ENCODE measurements at places on chromosomes 16 and 17.

DNA sequence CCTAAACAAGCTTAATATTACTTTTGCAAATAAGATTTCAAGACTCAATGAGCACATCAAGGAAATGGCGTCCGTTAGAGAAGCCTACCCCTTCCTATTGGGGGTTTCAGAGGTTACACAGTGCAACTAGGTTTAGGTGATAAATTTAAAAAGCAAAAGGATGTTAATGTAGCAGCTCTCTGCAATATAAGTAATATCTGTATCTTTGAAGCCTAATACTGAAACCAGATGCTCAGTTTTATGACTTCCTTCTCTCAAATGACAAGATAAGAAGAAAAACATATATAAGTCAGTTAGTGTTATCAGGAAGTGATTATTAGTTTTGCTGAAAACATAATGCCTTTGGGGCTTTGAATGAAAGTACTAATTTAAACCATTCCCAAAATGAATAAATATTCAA is 54.3 kb upstream of the MED13 start:
- no peak for DNase-seq

DNA sequence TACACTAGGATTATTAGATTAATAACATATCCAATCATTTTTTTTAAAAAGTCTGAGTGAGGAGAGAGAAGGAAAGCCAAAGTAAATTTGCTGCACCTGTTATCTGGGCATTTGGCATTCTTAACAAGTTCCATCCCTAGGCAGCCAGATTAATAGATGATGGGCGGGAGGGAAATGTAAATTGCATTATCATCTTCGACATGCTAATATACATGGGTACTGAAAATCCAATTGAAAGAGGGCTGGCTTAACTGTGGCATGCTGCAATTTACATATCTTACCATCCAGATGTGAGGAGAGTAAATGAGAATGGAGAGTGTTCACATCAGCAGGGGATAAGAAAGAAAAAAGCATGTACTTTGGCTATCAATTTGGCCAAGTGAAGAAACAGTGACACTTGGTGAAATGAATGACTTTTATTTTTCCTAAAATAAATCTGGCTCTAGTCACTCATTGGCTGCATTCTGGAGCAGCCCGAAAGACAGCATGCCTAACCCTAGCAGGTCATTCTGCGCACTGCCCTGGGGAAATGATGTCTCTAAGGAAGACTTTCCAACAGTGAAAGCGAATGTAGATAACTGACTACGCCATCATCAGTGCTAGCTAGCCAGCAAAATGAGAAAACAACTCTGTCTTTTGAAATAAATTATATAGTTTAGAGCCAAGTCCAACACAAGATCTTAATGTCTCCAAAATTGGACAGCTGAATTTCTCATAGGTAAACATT is 57.9 kb downstream of the HYDIN start:
- no peak for DNase-seq

DNA sequence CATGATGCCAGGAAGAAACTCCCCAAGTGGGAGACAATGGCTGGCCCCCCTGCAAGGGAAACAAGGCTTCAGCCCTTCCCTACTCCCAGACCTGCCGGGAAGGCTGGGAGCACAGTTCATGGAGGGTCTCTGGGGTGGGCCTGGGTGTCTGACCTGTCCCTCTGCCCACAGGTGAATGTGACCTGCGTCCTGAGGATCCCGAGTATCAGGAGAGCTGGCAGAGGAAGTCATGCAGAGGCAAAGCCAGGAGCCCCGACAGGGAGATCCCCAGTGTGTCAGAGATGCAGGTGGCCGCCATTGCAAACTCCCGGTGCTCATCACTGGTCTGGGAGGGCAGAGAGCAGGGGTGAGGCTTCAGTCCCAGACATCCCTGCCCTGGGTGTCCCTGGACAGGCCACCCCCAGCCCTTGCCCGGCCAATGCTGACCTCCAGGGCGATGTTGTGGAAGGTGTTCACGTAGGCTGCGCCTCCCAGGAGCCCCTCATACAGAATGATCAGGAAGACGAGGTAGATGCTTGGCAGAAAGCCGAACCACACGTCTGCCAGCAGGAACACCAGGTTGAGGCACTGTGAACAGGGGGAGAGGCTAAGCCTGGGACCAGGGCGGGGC is 5.3 kb upstream of the NPIPB7 start:
- no peak for DNase-seq

GRCh38 chr16:21646721-21647561 is 5.5 kb downstream of the IGSF6 start:
- DNase-seq, result peak; percentile 16

- no peak for DNase-seq
Observed at GRCh38 chr17:66527335-66527734, 224.9 kb downstream of the PRKCA start.

- no peak for DNase-seq
Observed at GRCh38 chr17:56912105-56912999, 1.5 kb downstream of the TRIM25 start.

- no peak for DNase-seq
Observed at GRCh38 chr17:49191409-49191916, 18.9 kb downstream of the GNGT2 start.

GRCh38 chr17:76840884-76841775 is 27.1 kb upstream of the MGAT5B start:
- DNase-seq, result no peak

- no peak for DNase-seq
Observed at GRCh38 chr17:1504866-1505265, 11.5 kb downstream of the INPP5K start.

- peak; percentile 50 for DNase-seq
Observed at GRCh38 chr16:87713451-87714229, 52.1 kb downstream of the KLHDC4 start.

- DNase-seq, result no peak
Observed at GRCh38 chr16:23158114-23158513, 8.9 kb upstream of the USP31 start.

- peak; percentile 82 for DNase-seq
Observed at GRCh38 chr17:59155439-59156177, at the start of gene PRR11. PRR11 (plus strand) TSS chr17:59155746; CDS start chr17:59169753, 14,007 bp downstream.

DNA sequence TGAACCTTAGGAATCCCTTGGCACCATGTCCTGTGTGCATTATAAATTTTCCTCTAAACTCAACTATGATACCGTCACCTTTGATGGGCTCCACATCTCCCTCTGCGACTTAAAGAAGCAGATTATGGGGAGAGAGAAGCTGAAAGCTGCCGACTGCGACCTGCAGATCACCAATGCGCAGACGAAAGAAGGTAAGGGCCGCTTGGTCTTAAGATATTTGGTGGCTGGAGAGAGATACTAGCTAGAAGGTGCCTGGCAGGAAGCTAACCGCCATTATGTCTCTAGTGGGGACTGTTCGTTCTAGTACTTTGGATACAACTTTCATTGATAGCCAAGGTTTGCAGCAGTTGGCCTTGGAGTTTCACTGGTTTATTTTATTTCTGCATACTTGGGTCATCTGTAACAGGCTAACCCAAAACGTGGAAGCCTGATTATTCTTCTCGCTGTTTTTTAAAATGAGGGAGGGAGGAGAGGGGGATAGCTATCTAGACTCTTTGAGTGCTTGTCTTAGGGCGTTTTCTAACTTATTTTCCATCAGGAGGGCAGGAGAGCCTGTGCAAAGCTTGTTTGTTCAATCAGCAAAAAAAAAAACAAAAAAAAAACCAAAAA is 1.3 kb downstream of the RBBP6 start:
- no peak for DNase-seq

- no peak for DNase-seq
Observed at GRCh38 chr17:39376434-39376833, 25.0 kb downstream of the FBXL20 start.

DNA sequence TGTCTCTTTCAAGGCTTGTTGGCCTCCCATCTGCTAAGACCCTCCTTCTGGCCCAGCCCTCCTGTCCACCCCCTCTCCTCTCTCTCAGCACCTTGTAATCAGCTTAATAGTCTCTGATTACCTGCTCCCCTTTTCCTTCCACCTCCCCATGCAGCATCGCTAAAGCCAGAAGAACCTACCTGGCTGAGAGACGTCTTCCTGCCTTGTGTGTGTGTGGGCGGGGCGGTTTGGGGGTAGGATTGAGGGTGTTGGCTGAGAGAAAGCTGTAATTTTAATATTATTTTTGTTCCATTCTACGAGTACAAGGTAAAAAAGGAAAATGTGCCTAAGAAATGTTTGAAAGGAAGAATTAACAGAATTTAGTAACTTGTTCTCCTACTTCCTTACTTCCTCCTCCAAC is 3.4 kb downstream of the DNAH9 start:
- no peak for DNase-seq

DNA sequence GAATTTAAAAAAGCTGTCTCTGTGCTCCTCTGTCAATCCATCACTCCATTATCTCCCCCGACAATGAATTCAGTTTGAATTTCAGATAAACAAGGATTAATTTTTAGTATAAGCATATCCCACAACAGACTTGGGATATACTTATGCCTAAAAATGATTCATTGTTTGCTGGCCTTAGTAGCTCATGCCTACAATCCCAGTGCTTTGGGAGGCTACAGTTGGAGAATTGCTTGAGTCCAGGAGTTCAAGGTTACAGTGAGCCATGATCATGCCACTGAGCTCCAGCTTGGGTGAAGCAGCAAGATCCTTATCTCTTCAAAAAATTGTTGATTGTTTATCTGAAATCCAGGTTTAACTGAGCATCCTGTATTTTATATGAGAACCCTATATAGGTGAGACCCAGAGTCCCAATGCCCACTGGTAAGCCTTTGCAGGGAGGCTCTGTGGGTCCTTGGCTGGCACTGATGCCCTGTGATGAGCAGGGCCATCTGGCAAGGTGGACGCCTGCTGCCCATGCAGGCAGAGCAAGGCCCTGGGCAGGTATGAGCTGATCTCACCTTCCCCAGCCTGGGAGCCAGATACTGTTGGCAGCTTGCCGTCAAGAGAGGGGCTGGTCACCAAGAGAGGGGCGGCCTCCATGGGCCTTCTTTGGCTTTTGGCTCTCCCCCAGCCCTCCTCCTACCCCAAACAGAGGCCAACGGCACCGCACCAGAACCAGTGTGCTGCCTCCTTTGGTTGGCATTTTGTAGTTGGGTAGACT is 158.7 kb downstream of the SEC14L1 start:
- no peak for DNase-seq

GRCh38 chr16:81181013-81181720 is 57.3 kb upstream of the BCO1 start:
- no peak for DNase-seq

DNA sequence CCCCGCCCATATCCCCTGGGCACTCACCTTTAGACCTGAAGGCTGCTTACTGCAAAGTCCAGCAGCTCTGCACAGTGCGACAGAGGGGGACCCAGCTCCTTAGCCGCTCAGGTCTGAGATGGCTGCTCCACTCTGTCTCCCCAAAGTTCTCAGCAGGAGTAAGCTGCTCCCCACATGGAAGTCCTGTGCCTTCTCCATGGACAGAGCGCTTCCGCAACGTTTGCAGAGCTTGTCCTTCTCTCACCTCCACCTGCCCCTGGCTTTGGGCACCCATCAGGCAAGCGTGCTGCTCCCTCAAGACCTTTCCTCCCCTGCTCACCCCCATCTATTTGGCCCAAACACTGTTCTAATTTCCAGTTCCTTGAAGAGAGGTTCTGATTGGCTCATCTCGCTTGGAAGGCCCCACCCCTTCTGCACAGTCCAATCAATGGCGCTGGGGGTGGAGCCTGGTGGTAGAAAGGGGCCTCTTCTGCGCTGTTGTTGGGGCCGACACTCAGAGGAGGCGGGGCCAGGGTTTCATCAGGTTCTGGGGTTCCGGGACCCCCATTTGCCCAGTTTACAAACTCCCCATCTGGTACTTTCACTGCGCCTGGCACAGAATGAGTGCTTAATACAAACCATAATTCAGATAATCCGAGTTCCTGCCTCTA is 137.2 kb downstream of the CYLD start:
- DNase-seq, result no peak

GRCh38 chr17:59601130-59601529 is 18.6 kb upstream of the CLTC start:
- DNase-seq, result no peak

- DNase-seq, result no peak
Observed at GRCh38 chr16:8957063-8957397, 6.7 kb downstream of the USP7 start.

DNA sequence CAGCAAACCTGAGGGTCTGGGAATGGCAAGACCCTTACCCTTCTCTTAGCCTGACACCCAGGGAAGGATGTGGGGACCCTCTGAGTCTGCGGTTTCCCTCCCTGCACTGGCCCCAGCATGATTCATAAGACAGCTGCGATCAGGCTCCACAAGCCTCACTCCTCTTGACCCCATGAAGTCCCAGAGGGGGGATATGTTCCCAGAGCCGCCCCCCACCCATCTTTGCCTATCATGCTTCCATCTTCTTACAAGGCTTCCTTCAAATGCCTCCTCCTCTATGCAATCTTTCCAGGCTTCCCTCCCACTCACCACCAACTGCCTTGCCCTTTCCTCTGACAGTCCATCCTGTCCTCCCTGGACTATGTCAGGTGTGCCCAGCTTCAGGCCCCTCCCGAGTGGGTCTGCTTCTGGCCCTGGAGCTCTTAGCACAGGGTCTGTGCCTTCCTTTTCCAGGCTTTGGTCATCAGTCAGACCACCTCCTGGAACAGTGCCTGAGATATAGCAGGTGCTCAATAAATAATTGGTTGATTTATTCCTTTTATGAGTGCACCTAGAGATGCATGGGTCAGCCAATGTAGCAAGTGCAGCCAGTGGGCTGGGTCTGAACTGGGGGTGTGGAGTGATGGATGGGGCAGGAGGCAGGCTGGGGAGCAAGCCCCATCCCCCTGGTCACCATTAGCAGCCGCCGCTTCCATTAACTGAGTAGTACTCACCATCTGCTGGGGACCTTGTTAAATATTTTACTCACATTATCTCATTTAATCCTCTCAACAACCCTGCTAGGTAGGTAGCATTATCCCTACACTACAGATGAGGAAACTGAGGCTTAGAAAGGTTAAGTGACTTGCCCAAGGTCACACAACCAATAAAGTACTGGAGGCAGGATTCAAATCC is 8.4 kb downstream of the DLX3 start:
- DNase-seq, result no peak

DNA sequence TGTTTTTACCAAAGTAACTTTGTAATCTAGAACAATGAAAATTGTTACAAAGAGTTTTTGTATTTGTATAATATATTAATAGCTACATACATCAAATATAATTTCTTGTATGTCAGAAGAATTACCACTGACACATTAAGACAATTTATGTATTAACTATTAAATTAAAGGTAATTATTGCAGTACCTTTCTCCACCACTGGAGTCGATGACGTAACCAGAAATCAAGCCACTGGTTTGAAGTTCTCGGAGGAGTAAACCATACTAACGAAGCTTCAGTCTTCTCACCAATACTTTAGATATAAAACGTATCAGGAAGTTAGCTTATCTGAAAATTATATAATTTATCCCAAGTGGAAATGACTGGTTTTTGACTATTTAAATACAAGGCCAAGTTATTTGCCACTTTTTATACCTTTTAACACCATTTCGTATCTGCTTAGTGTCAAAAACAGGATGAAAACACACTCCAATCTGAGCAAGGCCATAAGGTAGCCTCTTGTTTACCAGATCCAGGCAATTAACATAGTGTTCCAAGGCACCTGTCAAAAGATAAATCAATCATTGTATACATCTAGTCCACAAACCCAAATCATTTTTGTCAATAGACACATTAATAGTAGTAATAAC is 4.3 kb downstream of the POLG2 start:
- no peak for DNase-seq

- DNase-seq, result no peak
Observed at GRCh38 chr17:1590747-1591473, 28.3 kb upstream of the PITPNA start.

All from activated naive CD4-positive, alpha-beta T cell (primary cell).